ENCODE measurements at places on chromosomes 7 and 10.

GRCh38 chr10:58590924-58591323 lies 78.3 kb downstream of the BICC1 start:
- no peak for DNase-seq

DNA sequence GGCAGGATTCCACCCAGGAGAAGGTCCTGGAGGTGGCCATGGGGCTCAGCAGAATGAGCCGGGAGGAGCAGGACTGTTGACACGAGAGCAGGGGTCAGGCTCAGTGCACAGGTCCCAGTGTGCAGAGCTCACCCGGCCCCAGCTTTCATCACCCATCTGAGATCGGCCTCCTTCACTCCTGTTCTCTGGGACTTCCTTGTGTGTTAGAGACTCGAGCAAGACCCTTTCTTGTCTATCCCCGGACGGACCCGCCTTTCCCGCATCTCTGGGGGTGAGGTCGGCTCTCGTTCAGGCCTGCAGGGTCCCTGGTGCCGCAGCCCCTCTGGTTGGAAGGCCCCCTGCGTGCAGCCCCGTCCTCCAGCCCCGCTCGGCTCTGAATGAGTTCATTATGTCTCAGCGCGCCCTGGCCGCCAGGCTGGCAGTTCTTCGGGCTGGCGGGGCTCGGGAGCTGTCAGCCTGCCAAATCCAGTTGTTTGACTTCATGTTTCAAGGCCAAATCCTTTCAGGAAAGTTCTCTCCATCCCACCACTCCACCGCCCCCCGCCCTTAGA lies 127.9 kb downstream of the LHPP start:
- DNase-seq: no peak

DNA sequence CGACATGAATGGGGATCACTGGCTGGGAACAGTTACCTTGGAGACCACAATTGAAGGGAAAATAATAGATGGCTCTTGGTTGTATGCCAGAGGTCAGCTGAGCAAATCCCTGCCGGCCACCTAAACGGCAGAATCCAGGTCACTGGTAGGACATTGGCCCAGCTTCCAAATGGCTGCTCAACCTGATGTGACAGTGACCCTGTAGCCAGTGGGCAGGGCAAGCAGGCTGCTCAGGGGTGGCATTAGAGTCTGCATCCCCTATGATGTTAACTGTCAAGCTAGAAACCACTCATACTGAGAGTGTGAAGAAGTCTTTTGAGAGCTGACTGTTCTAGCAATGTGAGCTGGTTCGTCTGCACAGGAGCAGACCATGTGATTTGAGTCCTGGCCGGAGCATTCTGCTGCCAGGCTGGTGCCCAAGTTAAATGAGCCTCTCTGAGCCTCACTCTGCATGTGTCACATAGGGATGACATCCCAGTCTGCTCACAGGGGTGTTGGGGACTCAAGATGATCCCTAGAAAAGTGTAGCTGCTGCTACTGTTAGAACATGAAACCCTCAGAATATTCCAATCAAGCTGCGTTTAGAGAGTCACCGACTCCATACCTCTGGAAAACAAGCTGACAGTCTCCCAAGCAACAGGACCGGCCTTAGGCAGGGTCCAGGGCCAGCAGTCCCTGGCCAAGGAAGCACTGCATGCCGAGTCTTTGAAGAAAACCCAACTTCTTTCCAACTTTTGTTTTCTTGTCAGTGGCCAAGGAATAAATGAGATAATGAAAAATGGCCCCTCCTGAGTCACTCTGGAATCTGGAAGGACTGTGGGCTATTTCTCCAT lies 69.7 kb downstream of the VWA2 start:
- DNase-seq: no peak

DNA sequence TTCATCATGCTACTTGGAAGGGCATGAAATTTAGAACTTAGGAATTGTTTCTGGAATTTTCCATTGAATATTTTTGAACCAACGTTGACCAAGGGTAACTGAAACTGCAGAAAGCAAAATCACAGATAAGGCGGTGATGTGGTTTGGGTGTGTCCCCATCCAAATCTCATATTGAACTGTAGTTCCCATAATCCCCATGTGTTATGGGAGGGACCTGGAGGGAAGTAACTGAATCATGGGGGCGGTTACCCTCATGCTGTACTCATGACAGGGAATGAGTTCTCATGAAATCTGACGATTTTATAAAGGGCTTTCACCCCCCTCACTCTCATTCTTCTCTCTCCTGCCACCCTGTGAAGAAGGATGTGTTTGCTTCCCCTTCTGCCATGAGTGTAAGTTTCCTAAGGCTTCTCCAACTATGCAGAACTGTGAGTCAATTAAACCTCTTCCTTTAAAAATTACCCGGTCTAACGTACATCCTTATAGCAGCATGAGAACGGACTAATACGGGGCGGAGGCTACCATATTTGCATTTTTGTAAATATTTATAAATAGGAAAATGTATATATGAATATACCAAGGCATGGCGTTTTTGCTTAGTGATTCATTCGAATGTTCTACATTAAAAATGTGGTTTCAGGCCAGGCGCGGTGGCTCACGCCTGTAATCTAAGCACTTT lies 12.4 kb downstream of the NMT2 start:
- no peak for DNase-seq

All from islet precursor cell (in vitro differentiated cells).